Stimulated activated CD4-positive, alpha-beta T cell treated with anti-CD3 and anti-CD28 coated beads, Interleukin-4, amount 100 ng/mL, for 24 hours (primary cell): ENCODE measurements at places on chromosomes 7 and 10.
A peak's percentile ranks its signal among the peaks of the same experiment; 100 is the strongest.

DNA sequence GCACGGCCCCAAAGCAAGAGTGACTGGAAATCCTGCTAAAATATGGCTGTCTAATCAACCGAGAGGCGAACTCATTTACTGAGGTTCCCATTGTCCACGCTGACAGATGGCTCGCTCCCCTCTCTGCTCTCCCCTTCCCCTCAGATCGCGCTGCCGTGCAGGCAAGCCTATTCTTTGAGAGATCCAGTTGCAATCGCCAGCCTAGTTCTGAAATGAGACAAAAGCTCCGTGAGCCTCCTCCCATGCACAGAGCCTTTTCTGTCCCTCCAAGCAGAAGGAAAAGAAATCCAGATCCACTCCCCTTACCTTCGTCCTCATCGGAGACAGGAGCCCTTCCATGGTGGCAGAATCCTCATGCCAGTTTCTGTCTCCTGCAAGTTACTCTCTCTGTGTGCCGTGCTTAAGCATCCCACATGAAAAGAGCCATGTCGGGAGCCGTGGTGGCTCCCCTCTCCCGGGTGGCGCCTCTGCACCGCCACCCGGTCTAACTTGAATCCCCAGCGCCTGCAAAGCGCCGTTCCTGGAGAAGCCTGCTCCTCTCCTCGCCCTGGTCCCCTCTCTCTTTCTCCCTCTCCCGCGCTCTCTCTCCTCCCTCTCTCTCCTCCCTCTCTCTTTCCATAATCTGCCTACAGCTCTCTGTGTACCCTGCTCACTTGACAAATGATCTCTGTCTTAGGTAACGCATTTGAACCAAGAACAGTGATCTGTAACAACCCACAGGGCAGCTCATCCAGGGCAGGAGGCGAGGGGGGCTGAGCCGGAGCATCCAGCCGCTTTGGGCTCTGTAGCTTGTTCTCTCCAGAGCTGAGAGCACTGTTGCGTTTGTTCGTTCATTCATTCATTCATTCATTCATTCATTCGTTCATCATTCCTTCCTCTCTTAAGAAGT is 156.8 kb downstream of the FRMD4A start:
- peak; percentile 9 for DNase-seq

DNA sequence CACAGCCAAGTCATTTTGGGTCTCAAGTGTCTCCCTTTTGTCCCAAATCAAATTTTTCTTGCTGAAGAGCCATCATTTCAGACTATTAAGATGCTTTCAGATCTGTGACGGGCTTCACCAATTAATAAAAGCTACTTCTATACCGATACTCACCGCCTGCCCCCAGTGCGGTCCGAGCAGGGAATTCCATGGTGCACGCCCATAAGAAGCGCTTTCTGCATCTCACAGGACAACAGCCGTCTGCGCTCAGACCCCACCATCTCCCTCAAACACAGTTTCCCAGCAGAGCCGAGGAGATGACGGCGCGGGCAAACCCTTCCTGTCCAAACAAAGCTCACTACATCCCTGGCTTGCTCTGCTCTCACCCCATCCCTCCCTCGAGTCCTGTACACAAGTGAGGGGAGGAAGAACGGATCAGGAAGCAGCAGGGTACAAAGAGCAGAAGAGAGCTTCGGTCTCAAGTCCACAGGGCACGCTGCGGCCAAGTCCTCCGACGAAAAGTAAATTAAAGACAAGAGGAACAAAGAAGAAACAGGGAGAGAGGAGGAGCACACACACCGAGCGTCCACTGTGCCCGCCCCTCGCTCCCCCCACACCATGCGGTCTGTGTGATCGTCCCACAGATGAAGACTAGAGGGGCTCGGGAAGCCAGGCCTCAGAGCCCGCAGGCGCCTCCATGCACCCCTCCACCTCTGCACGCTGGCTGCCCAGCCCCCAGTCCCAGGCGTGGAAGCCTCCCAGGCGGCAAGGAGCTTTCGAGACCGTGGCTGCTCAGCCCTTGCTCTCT is 121.9 kb downstream of the MAD1L1 start:
- DNase-seq: no peak

DNA sequence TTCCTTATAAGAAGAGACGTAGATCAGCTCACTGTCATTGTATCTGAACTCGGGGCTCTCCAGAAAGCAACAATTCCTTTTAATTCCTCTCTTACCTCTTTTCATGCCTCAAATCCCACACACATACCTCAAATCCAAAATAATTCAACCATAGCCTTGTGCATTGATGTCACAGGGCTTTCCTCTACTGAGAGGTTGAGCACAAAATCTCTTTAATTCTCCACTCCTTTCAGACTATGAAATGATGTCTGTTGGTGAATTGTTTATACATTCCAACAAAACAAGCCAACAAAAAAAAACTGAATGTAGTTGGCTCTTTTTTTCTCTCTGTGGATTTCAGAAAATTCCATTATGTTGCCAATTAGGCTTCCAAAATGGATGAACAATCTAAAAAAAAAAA is 53.2 kb downstream of the BPGM start:
- DNase-seq: no peak

DNA sequence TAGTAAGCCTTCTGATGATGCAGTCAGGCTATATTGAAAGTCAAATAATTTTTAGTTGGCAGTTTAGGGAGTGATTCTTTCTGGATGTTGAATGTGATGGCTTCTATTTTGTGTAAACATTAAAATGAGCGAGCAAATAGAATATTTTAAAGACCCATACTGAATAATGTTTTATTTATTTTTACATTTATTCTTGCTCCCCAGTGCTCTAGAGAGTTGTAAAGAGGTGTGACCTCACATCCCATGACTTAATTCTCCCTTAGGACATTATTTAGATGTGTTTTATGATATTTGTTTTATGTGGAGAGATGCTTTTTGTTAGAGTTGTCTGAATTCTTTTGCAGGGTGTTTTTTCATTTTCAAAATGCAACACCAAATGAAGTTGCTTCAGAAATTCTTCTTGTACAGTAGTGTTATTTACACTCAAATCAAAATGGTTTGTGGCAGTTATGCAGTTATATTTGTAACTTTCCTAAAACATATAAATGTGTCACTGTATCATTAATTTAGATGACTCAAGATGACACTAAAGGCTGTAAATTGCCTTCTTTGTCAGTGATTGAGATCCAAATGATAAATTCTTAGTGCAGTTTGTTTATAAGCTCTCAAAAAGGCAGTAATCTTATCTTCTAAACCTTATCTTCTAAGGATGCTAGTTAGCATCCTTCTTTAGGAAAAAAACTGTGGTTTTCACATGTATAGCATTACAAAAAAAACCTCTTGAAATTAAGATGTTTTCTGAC is 12.4 kb downstream of the UMAD1 start:
- DNase-seq: no peak

- DNase-seq: no peak
Measured at GRCh38 chr7:158911145-158911544, 54.8 kb downstream of the DYNC2I1 start.

- no peak for DNase-seq
Measured at GRCh38 chr10:88232029-88232895, 350.9 kb downstream of the RNLS start.

- no peak for DNase-seq
Measured at GRCh38 chr10:5683065-5683464, 1.6 kb upstream of the TASOR2 start.

DNA sequence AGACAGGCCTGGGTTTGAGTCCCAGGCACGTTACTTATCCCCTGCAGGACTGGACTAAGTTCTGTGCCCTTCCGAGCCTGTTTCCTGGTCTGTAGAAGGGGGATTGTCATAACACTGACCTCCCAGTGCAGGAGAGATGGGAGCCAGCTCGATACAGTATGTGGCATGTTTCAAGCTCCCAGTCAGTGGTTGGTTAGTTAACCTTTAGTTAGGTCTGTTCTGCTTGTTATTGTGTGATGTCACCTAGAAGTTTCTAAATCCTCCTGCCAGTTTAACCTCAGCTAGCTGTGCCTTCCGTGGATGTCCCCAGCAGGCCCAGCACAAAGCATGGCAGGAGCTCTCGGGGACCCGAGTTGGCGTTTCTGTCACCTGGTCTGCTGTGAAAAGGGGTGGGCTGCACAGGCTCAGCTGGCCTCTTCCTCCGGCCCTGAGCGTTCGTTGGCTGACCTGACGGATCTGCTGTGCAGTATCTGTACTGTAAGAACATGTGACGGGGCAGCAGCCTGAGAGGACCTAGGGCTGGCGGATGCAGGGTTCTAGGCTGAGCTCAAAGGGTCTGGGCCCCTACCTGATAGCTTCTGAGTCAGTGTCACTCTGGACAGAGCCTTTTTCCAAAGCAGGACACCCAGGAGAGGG is 53.0 kb downstream of the SPOCK2 start:
- DNase-seq: no peak

DNA sequence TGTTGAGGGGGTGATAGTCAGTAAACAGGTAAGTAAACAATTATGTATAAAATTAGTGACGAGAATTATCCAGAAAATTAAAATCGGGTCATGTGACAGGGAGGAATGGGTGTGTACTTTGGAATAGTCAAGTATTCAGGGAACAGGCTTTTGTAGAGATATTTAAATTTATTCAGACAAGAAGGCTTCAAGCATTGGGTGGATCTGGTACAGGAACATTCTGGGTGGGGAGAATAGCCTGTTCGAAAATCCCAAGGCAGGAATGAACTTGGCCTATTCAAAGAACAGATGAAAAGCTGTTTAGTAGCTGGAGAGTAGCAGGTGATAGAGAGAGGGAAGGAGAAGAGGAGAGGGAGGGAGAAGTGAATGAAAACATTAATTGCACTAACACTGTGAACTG is 448.9 kb upstream of the FZD8 start:
- no peak for DNase-seq

DNA sequence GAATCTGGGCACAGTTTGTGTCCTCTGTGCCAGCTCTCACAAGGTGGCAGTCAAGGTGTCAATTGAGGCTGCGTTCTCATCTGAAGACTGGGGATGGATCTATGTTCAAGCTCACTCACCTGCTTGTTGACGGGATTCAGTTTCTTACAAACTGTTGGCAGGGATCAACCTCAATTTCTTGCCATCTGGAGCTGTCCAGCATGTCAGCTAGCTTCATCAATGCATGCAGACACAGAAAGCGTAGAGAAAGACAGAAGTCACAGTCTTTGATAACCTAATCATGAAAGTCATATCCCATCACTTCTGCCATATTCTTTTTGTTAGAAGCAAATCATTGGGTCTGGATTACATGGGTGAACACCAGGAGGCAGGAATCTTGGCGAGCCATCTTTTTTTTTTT is 32.0 kb upstream of the WAPL start:
- no peak for DNase-seq

DNA sequence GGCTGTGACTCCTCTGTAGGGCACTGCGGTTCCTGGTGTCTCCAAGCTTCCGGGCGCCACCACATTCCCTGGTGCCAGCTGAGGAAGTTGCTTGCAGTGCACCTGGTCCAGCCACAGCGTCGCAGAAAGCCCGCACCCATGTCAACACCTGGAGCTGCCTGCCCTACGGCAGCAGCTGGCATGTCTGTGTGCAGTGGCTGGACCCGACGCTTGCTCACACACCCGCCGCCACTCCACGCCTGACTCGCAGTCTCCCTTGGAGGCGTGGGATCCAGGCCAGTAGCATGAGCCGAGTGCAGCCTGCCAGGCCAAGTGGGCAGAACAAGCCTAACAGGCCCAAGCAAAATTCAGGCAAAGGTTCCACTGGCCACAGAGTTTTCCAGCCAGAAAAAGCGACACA is 118.1 kb upstream of the PHF14 start:
- DNase-seq: no peak

- DNase-seq: no peak
Measured at GRCh38 chr7:92823042-92823441, 13.3 kb downstream of the CDK6 start.

GRCh38 chr7:74324531-74325209 is 35.5 kb downstream of the CLIP2 start:
- DNase-seq: no peak

DNA sequence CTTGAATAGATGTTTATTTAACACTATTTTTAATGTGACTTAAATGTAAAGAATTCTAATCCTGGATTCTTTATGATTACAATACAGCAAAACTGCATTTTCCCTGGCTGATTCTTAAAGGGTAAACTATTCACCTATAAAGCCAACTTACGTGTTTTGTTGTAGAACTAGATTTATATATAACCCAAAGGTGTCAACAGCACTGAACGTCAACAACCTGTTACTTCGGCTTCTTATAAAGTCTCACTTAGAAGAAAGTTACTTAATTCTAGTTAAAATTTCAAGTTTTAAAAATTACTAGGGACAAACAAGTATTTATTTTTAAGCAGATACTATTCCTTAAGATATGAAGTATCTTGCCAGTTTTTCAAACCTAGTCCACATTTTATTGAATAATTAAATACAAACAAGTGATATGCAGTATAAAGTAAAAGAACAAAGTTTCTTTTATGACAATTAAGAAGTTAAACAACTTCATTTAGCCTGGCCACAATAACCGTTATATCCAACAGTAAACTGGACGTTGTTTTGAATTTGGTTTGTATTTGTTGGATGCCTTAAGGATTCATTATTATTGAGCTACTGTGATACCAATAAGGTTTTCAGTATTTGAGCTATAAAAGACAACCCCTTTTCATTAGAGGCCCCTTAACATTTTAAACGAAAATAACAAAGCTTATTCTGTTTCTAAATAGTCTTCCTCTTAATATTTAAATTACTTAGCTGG is 83.1 kb downstream of the SNX10 start:
- DNase-seq: no peak

DNA sequence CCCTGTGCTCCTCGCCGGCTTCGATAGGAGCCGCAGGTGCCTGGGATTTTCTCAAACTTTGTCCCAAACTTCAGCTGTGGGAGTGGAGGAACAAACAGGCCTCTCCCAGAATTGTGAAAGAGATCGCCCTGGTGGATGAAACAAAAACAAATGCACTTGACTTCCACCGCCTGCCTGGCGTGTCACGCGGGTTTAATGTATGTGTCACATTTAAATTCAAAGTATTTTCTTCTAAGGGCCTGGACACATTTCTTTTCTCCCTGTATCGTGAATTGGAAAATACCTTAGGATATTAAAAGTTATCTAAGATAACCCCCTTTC is 694 bp upstream of the WASL start:
- peak; percentile 39 for DNase-seq

- DNase-seq: no peak
Measured at GRCh38 chr7:2309889-2310331, 4.3 kb downstream of the SNX8 start.

DNA sequence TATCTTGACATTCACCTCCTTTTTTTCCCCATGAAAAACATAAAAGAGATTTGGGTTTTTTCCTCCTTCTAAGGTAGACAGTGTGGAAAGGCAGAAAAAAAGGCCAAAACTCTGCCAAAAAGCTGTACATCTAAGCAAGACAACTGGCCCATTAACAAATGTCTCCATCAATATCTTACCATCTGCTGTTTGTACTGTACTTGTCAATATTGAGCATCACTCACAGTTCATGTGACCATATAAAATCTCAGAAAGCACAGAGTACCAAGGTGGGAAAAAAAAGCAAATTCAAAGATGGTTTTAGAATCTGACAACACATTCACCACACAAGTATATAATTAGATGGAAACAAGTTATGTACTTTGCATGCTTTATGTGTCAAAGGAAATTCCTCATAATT is 52.6 kb downstream of the CACNA2D1 start:
- no peak for DNase-seq

- no peak for DNase-seq
Measured at GRCh38 chr10:8910314-8910713, 855.8 kb downstream of the GATA3 start.
